ENCODE measurements at places on chromosomes 1 and 21.

DNA sequence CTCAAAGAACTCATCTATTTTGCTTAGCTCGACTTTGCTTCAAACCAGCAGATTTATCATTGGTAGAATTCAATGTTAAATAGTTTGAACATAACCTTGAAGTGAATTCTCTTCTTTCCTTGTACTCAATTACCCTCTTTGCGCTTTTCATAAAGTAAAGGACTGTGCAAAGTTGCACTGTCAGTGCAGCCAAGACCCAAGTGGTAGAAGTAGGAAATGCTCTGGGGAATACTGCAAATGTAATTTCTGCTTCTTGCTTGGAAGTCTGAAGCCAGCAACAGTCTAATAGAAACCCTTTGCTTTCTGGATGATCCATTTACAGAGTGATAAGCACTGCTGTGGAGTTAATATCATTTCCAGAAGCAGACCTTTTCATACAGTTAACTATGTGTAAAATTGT lies 936.7 kb upstream of the TMPRSS15 start:
- DNase-seq, result peak; percentile 9

DNA sequence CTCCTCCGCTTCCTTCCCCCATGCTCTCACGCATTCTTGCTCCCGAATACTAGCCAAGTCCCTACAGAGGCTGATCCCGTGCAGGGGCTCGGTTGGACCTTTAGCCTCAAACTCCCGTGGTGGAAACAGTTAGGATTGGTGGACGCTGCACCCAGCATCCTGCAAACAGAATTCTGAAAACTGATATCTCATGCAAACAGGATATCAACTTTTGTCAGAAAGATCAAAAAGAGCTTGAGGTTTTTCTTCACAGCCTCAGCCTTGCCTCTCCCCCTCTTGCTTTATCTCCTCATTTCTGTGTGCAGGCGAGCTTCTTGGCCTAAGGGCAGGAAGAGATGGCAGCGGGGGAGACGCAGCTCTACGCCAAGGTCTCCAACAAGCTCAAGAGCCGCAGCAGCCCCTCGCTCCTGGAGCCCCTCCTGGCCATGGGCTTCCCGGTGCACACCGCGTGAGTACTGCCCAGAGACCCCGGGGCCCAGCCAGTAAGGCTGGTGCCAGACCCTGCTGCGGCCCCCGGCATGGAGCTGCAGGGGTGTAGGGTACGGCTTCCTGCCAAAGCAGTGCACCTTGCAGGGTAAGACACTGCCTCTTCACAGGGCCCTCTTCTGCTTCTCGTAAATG lies at the start of gene UBASH3A:
Gene UBASH3A, plus strand, starts transcription at position 292 of the 621 bp plus-strand sequence. Its CDS starts 44 bp downstream, at position 336.
- no peak for DNase-seq

DNA sequence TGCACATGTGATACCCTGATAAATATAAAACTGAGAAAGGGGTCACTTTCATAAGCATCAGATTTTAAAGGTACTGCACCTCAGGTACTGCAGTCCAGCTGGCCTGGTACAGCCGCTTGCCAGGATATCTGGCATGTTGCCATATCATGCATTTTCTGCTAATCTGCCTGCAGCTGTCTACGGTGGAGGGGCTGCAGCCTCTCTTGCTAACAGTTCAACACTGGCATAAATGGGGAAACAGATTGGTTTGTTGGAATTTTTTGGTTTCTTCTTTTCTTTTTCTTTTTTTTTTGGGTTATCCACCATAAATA lies 71.5 kb downstream of the MIS18A start:
- DNase-seq, result no peak

DNA sequence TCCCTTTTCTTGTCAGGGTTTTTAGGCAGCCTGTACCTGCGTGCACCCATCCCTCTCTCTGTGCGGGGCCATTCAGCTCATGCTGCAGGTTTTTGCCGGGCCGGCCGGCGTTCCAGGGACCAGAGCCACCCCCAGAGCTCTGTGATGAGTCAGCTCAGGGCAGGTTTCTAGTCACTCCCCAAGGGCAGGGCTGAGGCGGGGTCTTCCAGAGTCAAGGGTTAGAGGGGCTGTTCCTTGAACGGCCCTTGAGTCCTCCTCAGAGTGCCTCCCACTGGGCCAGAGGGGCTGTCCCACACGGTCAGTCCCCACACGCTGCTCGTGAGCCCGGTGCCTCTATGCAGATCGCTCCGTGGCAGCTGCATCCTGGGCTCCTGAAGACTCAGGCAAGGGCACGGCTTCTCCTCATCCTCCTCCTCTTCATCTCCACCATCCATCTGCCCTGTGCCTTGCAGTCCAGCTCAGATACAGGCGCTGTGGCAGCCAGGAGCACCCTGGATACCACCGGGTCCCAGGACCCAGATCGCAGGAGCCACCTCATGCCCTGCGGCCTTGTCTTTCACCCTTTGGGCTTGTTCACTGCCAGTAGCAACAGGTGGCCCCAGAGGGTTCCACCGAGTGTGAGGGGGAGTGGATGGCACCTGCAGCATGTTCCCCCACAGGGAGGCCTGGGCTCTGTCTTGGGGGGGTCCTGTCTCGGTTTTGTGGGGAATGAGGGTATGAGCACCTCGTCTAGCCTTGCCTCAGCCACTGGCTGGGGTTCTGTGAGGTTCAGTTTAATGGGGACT lies 17.4 kb downstream of the SLX9 start:
- DNase-seq, result no peak

DNA sequence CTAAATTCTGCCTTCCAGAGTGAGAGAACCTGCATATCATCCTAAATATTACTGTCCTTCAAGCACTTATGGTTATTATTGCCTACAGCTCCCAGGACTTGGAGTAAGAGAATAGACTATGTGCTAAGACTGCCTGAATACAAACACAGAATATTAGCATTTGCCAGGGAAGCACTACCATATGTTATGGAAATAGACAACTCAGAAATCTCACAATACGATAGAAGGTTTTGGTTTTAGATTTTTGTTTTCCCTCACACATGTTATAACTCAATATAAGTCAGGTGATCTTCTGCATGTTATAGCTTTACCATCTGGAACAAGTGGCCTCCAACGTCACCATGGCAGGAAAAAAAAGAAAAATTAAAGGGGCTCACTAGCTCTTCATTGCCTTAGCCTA lies 413.9 kb downstream of the LRRIQ3 start:
- no peak for DNase-seq

DNA sequence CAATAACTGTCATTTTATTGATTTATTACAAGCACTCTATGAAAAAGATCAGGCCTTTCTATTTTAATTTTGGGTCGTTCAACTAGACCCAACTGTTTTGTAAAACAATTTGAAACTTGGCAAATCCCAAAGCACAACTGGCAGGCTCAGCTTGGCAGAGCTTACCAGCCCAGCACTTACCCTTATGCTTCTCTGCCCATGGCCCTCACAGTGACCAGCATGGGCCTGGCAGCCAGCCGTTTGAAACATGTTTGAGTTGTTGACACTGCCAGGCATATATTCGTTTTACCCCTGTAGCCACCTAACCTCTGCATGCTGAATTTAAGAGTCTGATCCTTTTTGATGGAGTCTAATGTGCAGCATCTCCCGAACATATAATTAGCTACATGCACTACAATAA lies 796.7 kb upstream of the ADGRL2 start:
- DNase-seq, result no peak

DNA sequence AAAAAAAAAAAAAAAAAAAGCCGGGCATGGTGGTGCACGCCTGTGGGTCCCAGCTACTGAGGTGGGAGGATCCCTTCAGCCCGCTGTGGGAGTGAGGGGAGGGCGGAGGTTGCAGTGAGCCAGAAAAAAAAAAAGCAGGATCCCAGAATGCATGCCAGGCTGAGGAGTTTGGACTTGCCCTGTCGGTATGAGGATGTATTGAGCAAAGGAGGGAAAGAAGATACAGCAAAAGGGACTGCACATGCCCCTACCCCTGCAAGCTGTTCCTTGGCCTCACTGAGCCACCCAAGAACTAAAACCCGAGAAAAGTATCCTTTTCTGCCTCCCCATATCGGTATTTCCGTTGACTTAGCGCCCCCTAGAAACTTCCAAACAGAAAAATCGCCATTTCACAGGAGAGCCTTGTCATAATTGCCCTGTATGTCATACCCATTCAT lies 1.3 kb upstream of the GPATCH4 start:
- DNase-seq, result peak; percentile 73
